ENCODE measurements at places on chromosomes 12 and 14. TPM values are rescaled to one million over a fixed set of nuclear protein-coding genes. Genes with fewer than 3 reads are reported as not detected.

The DICER1 gene
- 71.1 TPM for total RNA-seq

The KRT85 gene
- total RNA-seq: not detected

The SLC2A14 gene
- total RNA-seq: not detected

The SDSL gene
- total RNA-seq: 10.7 TPM

The PELI2 gene
- total RNA-seq: 25.7 TPM

The KRT73 gene
- total RNA-seq: 0.52 TPM

The KRT2 gene
- total RNA-seq: not detected

The TCL1B gene
- not detected for total RNA-seq

The TAS2R46 gene
- 1.3 TPM for total RNA-seq

The KRT71 gene
- total RNA-seq: not detected

The CBLN3 gene
- 2.9 TPM for total RNA-seq

- H3K4me3 ChIP-seq: peak overlapping the region; percentile 86
- no peak for DNase-seq
- H3K27me3 ChIP-seq: no peaks in the 10 kb centered on the region
- no peaks in the 10 kb centered on the region for H3K4me1 ChIP-seq
Measured at GRCh38 chr12:63846238-63846967, 1.9 kb downstream of the SRGAP1 start.

DNA sequence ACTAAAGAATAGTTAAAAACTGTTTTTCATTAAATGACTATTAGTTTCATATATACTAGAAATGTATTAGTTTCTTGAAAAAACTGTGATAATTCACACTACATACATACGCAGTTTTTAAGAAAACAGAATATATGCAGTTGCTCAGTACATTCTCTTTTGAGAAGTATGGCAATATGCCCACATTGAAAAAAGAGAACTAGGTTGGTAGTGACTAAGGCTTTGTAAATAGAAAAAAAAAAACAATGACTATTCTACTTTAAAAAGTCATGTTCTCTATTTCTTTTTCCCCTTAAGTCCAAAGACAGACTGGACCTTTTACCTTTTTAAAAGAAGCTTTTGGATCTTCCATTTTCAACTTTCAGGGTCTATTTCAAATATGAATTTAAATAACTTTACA lies 25.0 kb downstream of the SNX6 start:
- H3K4me1 ChIP-seq: no peaks in the 10 kb centered on the region
- H3K27ac ChIP-seq: no peak overlapping the region
- no peaks in the 10 kb centered on the region for H3K27me3 ChIP-seq

GRCh38 chr14:54425068-54425467 lies 16.1 kb downstream of the CNIH1 start:
- H3K4me1 ChIP-seq: no peaks in the 10 kb centered on the region
- no peak overlapping the region for H3K4me3 ChIP-seq
- no peaks in the 10 kb centered on the region for H3K27me3 ChIP-seq

DNA sequence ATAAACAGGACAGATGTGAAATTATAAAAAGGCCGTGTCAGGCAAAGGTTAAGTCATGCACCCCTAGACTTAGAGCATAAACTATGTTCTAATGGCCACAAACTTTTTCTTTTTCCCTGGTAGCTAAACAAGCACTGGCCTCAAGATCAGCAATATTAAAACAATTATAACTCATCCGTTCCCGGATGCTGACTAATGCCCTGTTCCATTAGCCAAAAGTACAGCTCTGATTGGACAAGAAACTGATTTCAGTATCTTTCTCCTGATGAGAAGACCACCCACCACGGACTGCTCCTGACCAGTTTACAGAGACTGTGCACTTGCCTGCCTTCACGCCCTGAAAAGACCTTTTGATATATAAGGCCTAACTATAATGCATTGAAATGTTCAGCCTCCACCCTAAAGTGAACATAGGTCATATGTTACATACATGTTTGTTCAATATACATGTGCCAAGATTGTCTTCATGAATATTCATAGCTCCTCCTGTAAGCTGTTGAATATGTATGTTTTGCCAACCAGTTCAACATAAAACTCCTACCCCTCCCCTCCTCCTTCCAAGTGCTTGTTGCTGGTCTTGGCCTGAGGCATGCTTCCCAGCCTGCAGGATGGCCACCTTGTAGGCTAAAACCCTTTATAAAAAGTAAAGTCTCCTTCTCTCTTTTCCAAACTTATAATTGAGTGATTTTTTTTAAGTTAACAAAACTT lies 162.0 kb downstream of the IPO8 start:
- DNase-seq: no peak
- H3K36me3 ChIP-seq: no peaks in the 10 kb centered on the region
- H3K27ac ChIP-seq: no peak overlapping the region
- no peak overlapping the region for H3K4me3 ChIP-seq
- H3K4me1 ChIP-seq: no peaks in the 10 kb centered on the region

DNA sequence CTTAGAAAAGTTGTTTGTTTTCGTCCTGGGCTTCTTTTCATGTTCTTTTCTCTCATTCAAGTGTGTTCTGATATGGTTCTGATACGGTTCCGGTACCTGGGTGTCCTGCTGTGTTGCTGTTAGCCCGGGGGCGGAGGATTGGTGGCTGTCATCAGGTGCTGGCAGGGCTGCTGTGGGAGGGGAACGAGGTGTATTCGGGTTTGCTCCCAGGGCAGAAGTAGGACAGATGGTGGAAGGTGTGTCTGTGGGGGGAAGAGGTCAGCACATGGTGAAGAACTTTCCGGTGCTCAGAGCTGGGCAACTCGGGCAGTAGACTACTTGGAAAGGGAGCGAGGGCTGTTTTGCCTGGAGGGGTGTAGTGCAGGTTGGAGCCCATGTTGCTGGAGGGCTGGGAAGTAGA lies 70.2 kb downstream of the SLC25A47 start:
- no peak overlapping the region for H3K4me3 ChIP-seq
- H3K4me1 ChIP-seq: peaks cover 24% of the 10 kb centered on the region

GRCh38 chr12:111203446-111203845 lies 165.4 kb downstream of the PHETA1 start:
- H3K36me3 ChIP-seq: no peaks in the 10 kb centered on the region
- H3K4me3 ChIP-seq: no peak overlapping the region
- no peak overlapping the region for H3K27ac ChIP-seq
- peaks cover 36% of the 10 kb centered on the region for H3K27me3 ChIP-seq

- no peaks in the 10 kb centered on the region for H3K36me3 ChIP-seq
- no peak overlapping the region for H3K27ac ChIP-seq
- no peaks in the 10 kb centered on the region for H3K4me1 ChIP-seq
- no peak for DNase-seq
Measured at GRCh38 chr12:107402041-107403022, 283.3 kb upstream of the PWP1 start.

DNA sequence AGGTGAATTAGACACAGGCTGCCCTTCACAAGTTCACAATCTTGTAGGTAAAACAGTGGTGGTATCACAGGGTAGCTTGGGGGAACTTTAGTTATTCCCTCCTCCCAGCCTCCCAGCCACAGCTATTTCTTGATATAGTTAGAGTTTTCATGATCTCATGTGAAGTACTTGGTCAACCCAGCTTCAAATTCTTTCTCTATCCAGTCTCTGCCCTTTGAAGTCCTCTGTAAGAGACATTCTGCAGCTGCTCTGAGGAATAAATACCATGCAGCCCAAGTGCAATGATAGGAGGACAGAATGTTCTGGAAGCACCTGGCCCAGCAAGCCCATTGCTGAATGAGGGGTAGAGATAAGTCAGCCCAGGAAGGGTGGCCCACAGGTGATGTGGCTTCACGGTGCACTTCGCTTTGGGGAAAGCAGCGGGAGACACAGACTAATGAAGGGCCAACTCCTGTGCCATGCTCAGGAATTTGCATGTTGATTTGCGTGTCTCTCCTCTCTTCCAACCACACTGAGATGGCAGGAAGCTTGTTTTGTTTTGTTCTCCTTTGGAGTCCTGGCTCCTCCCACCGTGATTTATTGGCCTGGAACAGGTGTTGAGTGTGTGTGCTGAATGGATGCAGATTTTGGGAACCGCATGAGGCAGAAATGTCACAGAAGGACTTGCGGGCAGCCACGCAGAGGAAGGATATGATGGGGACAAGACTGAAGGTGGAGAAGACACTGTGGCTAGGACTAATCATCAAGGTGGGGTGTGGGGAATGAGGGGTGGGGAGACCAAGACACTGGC lies 8.0 kb upstream of the TXNRD1 start:
- H3K4me1 ChIP-seq: no peaks in the 10 kb centered on the region
- no peaks in the 10 kb centered on the region for H3K36me3 ChIP-seq
- no peak overlapping the region for H3K4me3 ChIP-seq
- H3K27me3 ChIP-seq: no peaks in the 10 kb centered on the region

- H3K27ac ChIP-seq: no peak overlapping the region
- peaks cover 42% of the 10 kb centered on the region for H3K4me1 ChIP-seq
- H3K4me3 ChIP-seq: no peak overlapping the region
- H3K36me3 ChIP-seq: no peaks in the 10 kb centered on the region
- no peak for DNase-seq
Measured at GRCh38 chr12:56840922-56841321, 77.8 kb downstream of the HSD17B6 start.

GRCh38 chr12:121561009-121561395 lies 19.8 kb downstream of the KDM2B start:
- DNase-seq: no peak
- H3K4me3 ChIP-seq: no peak overlapping the region
- no peaks in the 10 kb centered on the region for H3K4me1 ChIP-seq
- no peaks in the 10 kb centered on the region for H3K36me3 ChIP-seq
- H3K27ac ChIP-seq: no peak overlapping the region

GRCh38 chr14:58238252-58239243 lies 6.1 kb upstream of the PSMA3 start:
- H3K27me3 ChIP-seq: no peaks in the 10 kb centered on the region
- peaks cover 6% of the 10 kb centered on the region for H3K4me1 ChIP-seq
- peaks cover 9% of the 10 kb centered on the region for H3K36me3 ChIP-seq
- peak overlapping the region; percentile 86 for H3K27ac ChIP-seq

DNA sequence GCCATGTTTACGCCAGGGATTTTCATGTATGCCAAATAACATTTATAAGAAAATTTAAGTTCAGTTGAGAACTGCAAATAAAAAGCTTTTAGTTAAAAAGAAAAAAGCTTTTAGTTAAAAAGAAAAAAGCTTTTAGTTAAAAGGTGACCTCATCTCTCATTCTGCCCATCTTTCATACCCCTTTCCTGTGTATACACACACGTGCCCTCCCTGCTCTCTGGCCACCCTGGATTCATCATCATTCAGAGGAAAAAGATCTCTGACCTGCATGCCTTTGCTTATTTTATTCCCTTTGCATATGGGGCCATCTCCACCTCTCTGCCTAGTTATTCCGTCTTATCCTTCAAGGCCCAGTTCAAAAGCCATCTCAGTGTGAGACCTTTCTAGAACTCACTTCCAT lies 38.1 kb upstream of the CDK17 start:
- no peaks in the 10 kb centered on the region for H3K36me3 ChIP-seq
- H3K4me3 ChIP-seq: no peak overlapping the region
- H3K4me1 ChIP-seq: no peaks in the 10 kb centered on the region
- H3K27me3 ChIP-seq: no peaks in the 10 kb centered on the region
- H3K27ac ChIP-seq: no peak overlapping the region

DNA sequence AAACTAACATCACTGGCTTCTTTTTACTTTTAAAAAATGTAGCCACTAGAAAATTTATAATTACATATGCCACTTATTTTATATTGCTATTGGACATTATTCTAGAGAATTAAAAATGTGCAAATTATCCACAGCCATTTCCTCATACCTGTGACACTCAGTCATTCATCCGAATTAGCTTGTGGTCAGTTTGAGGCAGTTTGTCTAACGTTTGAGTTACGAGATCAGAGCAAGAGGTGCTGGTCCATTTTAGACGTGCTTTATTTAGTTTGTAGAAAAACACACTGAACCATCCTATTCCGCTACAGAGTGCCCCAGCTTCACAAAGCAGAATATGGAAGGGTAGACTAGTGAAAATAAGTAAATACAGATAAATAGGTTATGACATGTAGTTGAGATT lies 513.0 kb downstream of the NRXN3 start:
- H3K4me3 ChIP-seq: no peak overlapping the region
- H3K4me1 ChIP-seq: no peaks in the 10 kb centered on the region
- DNase-seq: no peak
- H3K27me3 ChIP-seq: no peaks in the 10 kb centered on the region
- H3K27ac ChIP-seq: no peak overlapping the region

DNA sequence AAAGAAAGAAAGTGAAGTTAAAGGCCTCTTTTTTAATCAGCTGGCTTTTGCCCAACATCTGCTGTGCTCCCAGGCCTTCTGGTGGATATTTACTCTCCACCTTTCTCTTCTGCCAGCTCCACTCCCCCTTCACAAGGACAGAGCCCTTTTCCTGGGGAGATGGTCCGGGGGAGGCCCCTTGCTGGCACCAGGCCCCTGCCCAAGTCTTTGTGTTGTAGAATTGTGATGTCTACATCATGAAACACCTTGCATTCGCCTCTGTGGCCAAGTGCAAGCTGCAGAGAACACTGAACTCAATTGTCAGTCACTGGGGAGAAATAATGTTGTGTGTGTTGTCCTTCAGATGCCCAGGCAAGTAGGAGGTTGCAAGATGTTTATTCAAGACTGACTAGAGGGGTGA lies 150.3 kb downstream of the DPF3 start:
- no peaks in the 10 kb centered on the region for H3K36me3 ChIP-seq
- H3K27me3 ChIP-seq: no peaks in the 10 kb centered on the region
- no peaks in the 10 kb centered on the region for H3K4me1 ChIP-seq
- H3K4me3 ChIP-seq: no peak overlapping the region
- no peak overlapping the region for H3K27ac ChIP-seq

DNA sequence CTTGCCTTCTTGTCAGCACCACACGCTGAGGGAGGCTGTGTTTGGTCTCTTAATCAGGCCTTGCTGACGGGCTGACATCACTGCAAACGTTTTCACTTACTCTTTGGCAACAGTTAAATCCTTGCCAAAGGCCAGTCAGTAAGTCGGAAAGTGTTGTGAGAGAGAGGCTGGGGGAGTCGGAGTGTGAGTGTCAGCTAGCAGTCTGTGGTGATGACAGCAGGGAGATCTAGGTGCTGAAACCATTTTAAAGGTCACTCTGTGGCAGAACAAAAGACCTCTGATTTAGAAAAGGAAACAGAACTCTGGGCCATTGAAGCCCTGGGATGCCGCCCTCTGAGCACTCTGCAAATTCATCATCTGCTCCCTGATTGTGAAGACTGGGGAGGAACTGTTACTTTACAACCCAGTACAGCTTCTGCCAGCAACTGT lies 143.5 kb downstream of the PAX9 start:
- H3K36me3 ChIP-seq: no peaks in the 10 kb centered on the region
- no peak for DNase-seq
- H3K27me3 ChIP-seq: no peaks in the 10 kb centered on the region
- no peak overlapping the region for H3K4me3 ChIP-seq
- no peaks in the 10 kb centered on the region for H3K4me1 ChIP-seq

- H3K27me3 ChIP-seq: no peaks in the 10 kb centered on the region
- H3K36me3 ChIP-seq: no peaks in the 10 kb centered on the region
- DNase-seq: peak; percentile 10
- H3K4me3 ChIP-seq: no peak overlapping the region
- no peaks in the 10 kb centered on the region for H3K4me1 ChIP-seq
Measured at GRCh38 chr12:2553388-2554126, 241.2 kb upstream of the FKBP4 start.

DNA sequence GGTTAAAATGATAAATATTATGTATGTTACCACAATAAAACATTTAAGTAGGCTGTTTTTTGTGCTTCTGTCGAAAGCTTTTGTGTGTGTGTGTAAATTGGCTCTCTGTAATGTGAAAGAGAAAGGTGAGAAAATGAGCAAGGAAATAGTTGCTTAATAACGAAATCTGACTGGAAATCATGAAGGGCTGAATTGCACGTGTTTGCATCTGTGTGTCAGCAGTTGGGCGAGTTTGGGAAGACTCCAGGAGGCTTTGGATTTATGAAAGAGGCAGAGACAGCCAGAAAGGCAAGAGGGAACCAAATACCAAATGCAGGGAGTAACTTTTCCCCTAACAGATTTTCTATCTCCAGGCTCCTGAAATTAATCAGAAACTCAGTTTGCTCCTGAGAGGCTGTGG lies 47.2 kb upstream of the PLEKHG3 start:
- DNase-seq: no peak
- no peaks in the 10 kb centered on the region for H3K27me3 ChIP-seq
- H3K36me3 ChIP-seq: no peaks in the 10 kb centered on the region
- H3K4me1 ChIP-seq: peaks cover 5% of the 10 kb centered on the region
- no peak overlapping the region for H3K4me3 ChIP-seq
